Vein endothelial cell (primary cell): ENCODE measurements at places on chromosomes 4 and X. TPM values are rescaled to one million over a fixed set of nuclear protein-coding genes. Genes with fewer than 3 reads are reported as not detected.

Gene ETDA
- total RNA-seq = not detected in 2 replicates

Gene MTTP
- not detected in 2 replicates for total RNA-seq

Gene CPLX1
- 0.10 and 0.33 TPM in 2 replicates for total RNA-seq

Gene CABS1
- total RNA-seq = not detected in 2 replicates

Gene VCX
- total RNA-seq = not detected in 2 replicates

Gene AMBN
- not detected in 2 replicates for total RNA-seq
